ENCODE measurements at places on chromosomes 1 and 21. TPM values are rescaled to one million over a fixed set of nuclear protein-coding genes. Genes with fewer than 3 reads are reported as not detected.

The CXADR gene
- 54.9 TPM for total RNA-seq

The LRRC7 gene
- 19.1 TPM for total RNA-seq

The KDM5B gene
- 338 TPM for total RNA-seq

The GPA33 gene
- total RNA-seq, result not detected

The NPL gene
- 2.3 TPM for total RNA-seq

The COL8A2 gene
- total RNA-seq, result not detected

The S100A3 gene
- not detected for total RNA-seq

GRCh38 chr1:36635284-36635683 lies 152.6 kb upstream of the CSF3R start:
- no peak overlapping the region for H3K4me3 ChIP-seq
- DNase-seq, result no peak
- H3K4me1 ChIP-seq, result peaks cover 4% of the 10 kb centered on the region
- no peak overlapping the region for H3K27ac ChIP-seq
- peaks cover 8% of the 10 kb centered on the region for H3K27me3 ChIP-seq
- no peaks in the 10 kb centered on the region for H3K36me3 ChIP-seq

DNA sequence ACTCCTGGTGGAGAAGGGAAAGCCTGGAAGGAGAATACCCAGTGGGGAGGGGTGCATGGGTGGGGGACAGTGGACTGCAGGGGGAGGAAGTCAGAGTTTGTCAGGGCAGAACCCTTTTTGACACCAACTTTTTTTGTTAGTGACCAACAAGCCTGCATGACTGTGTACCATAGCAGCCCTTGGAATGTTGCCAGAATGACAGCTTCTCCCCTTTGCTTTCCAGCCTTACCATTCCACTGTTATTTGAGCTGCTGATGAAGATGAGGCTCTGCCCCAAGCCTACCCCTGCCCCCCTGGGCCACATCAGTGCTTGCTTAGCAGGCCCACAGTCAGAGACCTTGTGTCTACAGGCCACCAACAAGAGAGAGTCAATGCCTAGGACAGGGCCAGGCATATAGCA lies 341.2 kb downstream of the HHAT start:
- no peak for DNase-seq
- no peak overlapping the region for H3K27ac ChIP-seq
- peaks cover 8% of the 10 kb centered on the region for H3K4me1 ChIP-seq
- H3K36me3 ChIP-seq, result peaks cover 8% of the 10 kb centered on the region

DNA sequence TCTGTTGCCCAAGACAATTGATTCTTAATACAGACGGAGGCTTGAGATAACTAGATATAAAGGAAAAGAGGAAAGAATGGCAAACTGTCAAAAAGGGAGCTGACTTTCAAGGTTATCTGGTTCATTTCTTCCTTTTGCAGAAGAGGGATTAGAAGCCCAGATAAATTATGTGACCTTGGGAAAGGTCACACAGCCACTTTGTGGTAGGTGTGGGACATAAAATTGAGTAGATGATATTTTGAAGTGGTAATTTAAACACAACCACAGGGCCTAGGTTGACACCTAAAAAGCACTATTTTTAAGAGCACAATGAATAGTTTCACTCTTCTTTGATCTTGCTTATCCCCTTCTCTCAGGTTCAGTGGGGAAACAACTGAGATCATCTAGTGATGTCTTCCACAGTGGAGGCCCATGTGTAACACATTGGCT lies 16.9 kb upstream of the KIAA0040 start:
- no peaks in the 10 kb centered on the region for H3K27me3 ChIP-seq
- no peak overlapping the region for H3K4me3 ChIP-seq
- no peaks in the 10 kb centered on the region for H3K36me3 ChIP-seq

GRCh38 chr1:116763787-116764465 lies 9.7 kb downstream of the CD2 start:
- peaks cover 4% of the 10 kb centered on the region for H3K36me3 ChIP-seq
- H3K27me3 ChIP-seq, result no peaks in the 10 kb centered on the region

DNA sequence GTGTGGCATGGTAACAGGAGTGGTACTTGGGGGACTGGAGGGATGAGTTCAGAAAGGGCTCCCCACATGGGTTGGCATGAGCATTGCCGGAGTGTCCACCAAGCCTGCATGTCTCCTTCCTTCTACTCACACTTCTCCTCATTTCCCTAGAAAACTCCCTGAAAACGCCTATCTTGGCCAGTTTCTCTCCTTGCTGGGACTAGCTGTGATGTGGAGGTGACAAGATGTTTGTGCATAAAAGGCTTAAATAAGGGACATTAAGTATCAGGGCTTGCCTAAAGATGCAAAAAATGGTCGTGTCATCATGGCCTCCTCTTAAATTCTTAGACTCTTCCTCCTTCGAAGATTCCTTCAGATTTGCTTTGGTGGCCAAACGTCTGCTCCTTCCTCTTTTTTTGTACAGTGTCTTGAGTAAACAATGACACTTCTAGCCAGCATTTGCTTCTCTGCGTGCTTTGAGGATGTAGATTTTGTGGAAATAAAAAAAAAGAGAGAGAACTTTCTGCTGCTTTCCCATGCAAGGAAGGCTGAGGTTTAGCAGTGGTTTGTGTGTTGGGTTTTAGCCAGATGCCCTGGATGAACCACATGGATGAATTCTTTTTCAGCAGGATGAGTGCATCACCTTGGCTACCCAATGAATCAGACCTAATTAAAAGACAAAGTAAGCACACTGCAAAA lies 239.1 kb upstream of the IRF2BP2 start:
- DNase-seq, result no peak
- H3K36me3 ChIP-seq, result no peaks in the 10 kb centered on the region
- no peak overlapping the region for H3K4me3 ChIP-seq
- peaks cover 9% of the 10 kb centered on the region for H3K27me3 ChIP-seq

GRCh38 chr1:93629101-93630059 lies 52.3 kb downstream of the BCAR3 start:
- H3K27ac ChIP-seq, result peak overlapping the region; percentile 30
- H3K27me3 ChIP-seq, result peaks cover 2% of the 10 kb centered on the region
- H3K4me3 ChIP-seq, result peak overlapping the region; percentile 18
- H3K4me1 ChIP-seq, result peaks cover 25% of the 10 kb centered on the region
- H3K36me3 ChIP-seq, result no peaks in the 10 kb centered on the region

DNA sequence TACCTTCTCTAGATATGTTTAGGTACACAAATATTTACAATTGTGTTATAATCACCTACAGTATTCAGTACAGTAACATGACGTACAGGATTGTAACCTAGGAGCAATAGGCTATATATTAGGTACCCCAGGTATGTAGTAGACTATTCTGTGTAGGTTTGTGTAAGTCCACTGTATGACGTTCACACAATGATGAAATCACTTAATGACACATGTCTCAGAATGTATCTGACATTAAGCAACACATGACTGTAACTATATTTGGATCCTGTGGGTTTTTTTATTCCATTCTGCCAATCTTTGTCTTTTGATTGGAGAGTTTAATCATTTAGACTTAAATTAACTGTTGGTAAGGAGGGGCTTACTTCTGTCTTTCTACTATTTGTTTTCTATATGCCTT lies 52.1 kb downstream of the STYXL2 start:
- DNase-seq, result no peak
- no peak overlapping the region for H3K4me3 ChIP-seq
- H3K4me1 ChIP-seq, result no peaks in the 10 kb centered on the region
- no peaks in the 10 kb centered on the region for H3K27me3 ChIP-seq

DNA sequence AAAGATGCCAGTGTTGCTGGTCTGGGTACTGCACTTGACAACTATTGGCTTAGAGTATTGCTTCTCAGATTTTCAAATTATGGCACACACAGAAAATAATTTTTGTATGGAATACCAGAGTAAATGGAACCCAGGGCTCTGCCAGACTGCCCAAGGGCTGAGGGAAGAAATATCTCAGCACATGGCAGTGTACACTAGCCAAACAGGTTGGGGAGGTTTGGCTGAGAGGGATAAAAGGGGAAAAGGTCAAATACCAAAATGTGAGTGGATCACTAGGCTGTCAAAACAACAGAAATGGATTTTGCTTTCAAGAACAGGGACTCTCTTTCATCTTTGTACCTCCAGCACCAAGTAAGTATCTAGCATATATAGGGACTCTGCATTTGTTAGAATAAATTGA lies 3.0 kb upstream of the RGS8 start:
- H3K36me3 ChIP-seq, result no peaks in the 10 kb centered on the region
- no peak overlapping the region for H3K4me3 ChIP-seq
- peaks cover 4% of the 10 kb centered on the region for H3K27me3 ChIP-seq
- no peak for DNase-seq

DNA sequence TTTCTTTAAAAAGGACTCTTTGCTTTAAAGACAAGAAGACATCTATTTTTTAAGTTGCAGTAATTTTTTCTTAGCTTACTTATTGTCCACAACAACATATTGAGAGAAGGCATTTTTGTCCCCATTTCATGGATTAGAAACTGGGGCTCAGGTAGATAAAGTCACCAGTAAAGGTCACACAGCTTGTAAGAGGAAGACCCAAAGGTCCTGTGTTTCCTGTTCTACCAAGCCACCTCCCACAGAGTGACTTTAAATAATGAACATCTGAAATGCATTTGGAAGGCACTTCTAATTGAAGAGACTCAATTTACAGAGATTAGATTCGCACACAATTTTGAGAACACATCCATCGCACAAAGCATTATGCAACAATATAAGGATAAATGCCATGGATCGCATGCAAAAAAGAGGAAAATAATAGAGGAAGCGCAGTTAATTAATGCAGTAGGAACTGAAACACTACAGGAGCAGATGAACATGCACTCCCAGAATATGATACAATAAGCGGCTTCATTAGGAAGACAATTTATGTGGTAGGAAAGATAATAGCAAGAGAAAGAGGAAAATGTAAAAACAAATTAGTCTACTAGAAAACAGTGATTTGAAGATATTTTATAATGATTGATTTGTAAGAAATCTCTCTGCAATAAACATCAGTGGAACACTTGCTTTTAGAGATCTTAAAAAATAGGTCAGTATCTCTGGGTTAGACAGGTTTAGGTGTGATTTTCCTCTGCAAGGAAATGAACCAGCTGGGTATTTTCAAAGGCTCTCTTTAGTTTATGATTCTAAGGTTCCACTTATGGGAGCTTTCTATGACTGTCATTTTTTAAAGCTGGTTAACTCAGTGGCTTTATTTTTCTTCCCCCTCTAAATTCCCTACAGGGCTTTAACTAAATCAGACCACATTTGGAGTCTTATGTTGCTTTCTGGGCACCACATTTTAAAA lies 27.1 kb upstream of the CD2 start:
- peaks cover 7% of the 10 kb centered on the region for H3K4me1 ChIP-seq
- no peak overlapping the region for H3K4me3 ChIP-seq
- peaks cover 3% of the 10 kb centered on the region for H3K36me3 ChIP-seq
- no peak overlapping the region for H3K27ac ChIP-seq

DNA sequence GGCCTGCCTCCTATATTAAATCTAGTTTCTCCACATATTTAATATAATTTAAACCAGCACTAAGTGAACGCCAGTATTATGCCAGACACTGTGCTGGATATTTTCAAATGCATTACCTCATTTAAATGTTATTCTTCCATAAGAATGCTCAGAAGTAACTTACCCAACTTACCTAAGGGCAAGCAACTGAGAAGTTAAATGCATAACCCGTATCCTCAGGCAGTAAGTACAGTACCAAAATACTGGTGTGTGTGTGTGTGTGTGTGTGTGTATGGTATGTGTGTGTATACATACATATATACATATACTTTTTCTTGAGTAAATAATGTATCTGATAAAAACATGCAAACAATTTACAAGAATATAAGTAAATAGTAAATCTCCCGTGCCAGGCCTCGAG lies 9.0 kb upstream of the TRIM45 start:
- no peaks in the 10 kb centered on the region for H3K36me3 ChIP-seq
- no peak overlapping the region for H3K4me3 ChIP-seq
- H3K27me3 ChIP-seq, result peaks cover 1% of the 10 kb centered on the region
- no peak for DNase-seq
- H3K4me1 ChIP-seq, result peaks cover 9% of the 10 kb centered on the region
- H3K27ac ChIP-seq, result no peak overlapping the region

DNA sequence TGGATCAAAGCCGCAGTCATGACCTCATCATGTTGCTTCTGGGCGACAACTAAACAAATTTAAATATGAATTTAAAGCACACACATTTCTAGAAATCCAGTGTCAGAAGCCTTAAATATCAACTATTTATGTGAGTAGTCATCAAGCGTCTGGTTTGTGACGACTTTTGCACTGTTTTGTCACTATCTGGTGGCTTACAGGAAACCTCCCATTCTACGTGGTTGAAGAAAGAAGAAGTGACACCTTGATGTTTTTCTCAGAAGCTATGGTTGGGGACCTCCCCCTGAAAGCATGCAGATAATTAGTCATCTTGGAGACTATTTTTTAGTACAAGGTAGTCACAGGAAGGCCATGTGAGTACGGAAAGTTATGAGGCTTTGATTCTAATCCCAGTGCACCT lies 58.5 kb downstream of the TENT5C start:
- H3K4me3 ChIP-seq, result no peak overlapping the region
- H3K27ac ChIP-seq, result no peak overlapping the region
- no peaks in the 10 kb centered on the region for H3K27me3 ChIP-seq
- H3K36me3 ChIP-seq, result peaks cover 5% of the 10 kb centered on the region
- no peak for DNase-seq
- H3K4me1 ChIP-seq, result no peaks in the 10 kb centered on the region

GRCh38 chr1:152486400-152487006 lies 24.1 kb upstream of the LCE5A start:
- DNase-seq, result peak; percentile 21
- no peaks in the 10 kb centered on the region for H3K4me1 ChIP-seq
- H3K36me3 ChIP-seq, result no peaks in the 10 kb centered on the region
- H3K4me3 ChIP-seq, result no peak overlapping the region
- H3K27me3 ChIP-seq, result no peaks in the 10 kb centered on the region

DNA sequence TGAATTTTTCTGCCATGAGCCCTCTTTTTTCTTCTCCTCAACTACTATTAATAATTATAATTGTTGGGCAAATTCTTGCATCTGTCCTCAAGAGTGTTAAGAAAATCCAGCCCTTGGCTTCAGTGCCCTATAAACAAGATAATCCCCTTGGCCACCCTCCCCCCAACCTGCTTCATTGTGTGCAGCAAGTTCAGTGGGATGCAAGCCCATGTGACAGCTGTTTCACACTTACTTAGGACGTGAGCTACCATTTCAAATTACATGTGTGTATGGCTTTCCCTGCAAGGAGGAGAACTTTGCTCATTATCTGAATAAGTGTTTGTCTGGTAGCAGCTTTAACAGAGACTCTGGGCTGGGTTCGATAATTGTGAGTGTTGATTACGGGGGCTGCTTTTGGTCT lies 276.2 kb downstream of the CACNA1E start:
- H3K27me3 ChIP-seq, result no peaks in the 10 kb centered on the region
- no peak overlapping the region for H3K4me3 ChIP-seq
- no peaks in the 10 kb centered on the region for H3K4me1 ChIP-seq
- no peaks in the 10 kb centered on the region for H3K36me3 ChIP-seq

- H3K4me1 ChIP-seq, result peaks cover 3% of the 10 kb centered on the region
- peak; percentile 24 for DNase-seq
- H3K27me3 ChIP-seq, result no peaks in the 10 kb centered on the region
- H3K36me3 ChIP-seq, result peaks cover 5% of the 10 kb centered on the region
- no peak overlapping the region for H3K4me3 ChIP-seq
Measured at GRCh38 chr1:53755874-53756273, 16.9 kb upstream of the GLIS1 start.
